DMS153 (cell line): ENCODE measurements at places on chromosomes 5 and 9.

- DNase-seq: no peak
Measured at GRCh38 chr9:98074115-98074990, 17.8 kb downstream of the NANS start.

- DNase-seq: no peak
Measured at GRCh38 chr9:29796291-29796952, 2223.1 kb upstream of the C9orf72 start.

GRCh38 chr9:89564346-89564878 lies 40.4 kb upstream of the GADD45G start:
- DNase-seq: peak; percentile 91

DNA sequence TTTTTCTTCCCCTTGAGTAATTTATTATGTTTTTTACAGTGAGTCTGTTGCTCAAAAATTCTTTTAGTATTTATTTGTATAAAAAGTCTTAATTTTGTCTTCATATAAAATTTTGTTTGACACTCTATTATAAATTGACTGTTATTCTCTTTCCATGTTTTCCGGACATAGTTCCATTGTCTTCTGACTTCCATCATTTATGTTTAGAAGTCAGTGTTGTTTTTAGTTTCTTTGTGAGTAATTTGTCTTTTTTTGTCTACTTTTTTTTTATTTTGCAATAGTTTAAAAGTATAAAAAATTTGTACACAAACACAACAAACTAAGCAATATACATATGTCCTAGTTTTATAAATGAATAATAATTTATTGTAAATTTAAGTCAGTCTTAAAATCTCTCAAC lies 25.7 kb upstream of the SPDL1 start:
- no peak for DNase-seq

- no peak for DNase-seq
Measured at GRCh38 chr9:129934041-129934591, 98.9 kb downstream of the USP20 start.

- DNase-seq: no peak
Measured at GRCh38 chr9:130667120-130667435, 2.7 kb downstream of the PRDM12 start.

DNA sequence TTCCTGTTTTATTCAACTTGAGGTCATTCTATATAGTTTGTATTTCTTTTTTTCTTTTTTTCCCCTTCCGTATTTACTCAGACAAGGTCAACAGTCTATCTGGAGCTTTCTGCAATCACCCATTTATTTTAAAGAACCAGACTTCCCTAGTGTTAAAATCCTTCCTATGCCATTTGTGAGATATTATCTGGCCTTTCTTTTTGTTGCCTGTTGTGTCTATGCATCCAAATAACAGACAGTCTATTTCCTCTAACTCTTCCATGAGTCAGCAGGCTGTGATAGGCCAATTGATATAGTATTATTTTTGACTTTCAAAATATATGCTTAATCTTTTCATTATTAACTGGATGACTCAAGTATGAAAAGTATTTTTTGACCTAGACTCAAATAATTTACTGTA lies 291.2 kb upstream of the PTPRD start:
- peak; percentile 62 for DNase-seq

DNA sequence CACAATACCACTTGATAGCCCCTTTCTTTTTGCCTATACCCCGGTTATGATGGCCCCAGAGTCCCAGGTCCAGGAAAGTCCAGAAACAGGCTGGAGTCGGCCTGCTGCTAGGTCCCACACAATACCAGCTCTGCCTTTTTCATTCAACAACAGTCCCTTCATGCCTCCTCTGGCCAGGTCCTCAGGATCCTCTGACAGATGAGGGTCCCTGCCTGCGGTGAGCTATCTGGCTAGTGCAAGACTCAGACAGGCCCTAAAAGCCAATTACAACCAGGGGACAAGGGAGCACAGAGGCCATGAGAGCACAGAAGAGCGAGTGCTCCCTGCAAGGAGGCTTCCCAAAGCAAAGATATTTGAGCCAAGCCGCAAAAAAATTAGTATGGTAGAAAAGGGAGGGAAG lies 84.8 kb upstream of the ZBTB43 start:
- no peak for DNase-seq

GRCh38 chr5:14164164-14165163 lies 21.3 kb downstream of the TRIO start:
- no peak for DNase-seq

DNA sequence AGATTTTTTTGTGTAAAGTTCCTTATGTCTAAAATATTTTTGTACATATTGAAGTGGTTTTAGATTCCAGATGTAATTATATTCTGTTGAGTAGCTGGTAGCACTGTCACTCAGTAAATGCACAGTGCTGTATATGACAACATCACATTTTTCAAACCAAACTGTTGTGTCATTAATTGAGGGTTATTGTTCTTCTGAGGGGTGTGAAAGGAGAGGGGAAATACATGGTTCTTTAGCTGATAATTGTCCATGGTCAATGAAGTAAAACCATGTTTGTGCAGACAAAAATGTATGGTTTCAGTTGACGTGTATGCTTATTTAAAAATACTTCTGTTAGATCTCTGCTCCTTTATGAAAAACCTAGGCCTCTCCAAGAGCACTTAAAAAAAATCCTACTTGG lies 3.3 kb downstream of the ZNF462 start:
- DNase-seq: no peak

DNA sequence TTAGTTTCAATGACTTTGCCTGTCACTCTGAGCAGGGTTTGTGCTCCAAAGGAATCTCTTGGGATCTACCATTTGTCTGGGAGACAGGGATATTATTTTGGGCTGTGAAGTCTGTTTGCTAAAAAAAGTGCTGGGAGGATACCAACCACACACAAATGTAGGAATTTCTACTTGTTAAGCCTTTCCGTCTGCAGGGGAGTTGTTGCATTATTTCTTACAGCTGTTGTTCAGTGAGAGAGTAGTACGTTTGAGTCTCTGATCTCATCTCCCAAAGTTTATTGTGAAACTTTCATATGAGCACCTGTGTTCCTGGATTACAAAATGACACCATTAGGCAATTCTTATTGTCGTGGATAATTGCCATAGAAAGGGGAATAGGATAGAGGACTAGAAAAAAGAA lies 78.3 kb upstream of the SEMA6A start:
- DNase-seq: no peak

GRCh38 chr5:19564036-19564435 lies 424.0 kb downstream of the CDH18 start:
- peak; percentile 17 for DNase-seq

DNA sequence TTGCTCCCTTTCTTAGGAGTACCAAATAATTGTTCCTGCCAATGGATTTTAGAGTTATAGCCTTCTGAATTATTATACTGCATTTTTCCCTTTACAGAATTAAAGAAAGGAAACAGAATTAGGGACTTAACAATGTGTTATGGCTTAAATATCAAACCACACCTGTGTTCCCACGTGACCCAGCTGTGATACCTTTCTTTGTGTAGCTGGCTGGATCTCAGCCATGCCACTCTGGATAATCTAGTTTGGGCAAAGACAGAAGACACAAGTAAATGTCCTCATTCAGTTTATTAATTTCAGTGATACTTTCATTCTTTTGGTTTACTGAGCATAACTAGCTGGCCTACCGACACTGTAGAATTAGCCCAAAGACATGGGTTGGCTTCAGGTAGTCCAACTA lies 417.2 kb upstream of the ADAMTS16 start:
- no peak for DNase-seq

DNA sequence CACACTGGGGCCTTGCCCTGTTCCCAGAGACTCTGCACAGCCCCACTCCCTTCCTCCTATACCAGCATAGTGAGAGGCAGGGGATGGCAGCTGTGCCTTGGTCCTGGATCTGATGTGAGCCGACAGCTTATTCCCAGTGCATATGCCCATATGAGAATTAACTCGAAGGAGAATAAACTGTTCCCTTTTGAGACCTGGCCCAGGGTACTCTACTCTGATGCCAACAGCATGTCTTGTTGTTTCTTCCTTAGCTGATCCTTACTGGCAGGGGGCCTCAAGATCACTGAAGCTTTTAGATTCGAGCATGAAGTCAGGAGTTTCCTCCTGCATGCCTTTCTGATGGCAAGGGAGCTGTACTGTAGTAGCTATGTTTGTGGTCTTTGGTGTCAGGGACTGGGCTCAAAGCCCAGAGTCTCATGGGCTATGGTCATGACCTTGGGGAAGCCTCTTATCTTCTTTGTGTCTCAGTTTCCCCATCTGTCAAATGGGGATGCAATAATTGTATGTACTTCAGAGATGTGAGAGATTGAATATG lies 57.1 kb downstream of the DOCK2 start:
- no peak for DNase-seq

DNA sequence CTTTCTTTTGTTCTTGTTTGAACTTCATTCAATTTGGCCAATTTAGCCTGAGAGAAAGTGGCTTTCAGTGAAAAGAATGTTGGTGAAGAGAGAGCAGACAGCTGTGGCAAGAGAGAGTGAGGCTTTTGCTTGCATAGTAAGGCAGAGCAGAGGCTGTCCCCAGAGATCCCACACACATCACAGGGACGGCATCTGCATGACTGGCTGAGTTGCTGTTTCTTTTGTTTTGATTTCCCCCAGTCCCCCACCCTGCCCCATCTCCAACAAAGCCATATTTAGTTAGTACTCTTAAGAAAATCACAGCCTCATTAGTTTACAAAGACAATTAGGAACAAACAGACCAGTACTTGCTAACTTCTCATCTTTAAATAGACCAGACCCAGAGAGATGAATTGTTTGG lies 363.9 kb upstream of the SEMA6A start:
- DNase-seq: no peak

DNA sequence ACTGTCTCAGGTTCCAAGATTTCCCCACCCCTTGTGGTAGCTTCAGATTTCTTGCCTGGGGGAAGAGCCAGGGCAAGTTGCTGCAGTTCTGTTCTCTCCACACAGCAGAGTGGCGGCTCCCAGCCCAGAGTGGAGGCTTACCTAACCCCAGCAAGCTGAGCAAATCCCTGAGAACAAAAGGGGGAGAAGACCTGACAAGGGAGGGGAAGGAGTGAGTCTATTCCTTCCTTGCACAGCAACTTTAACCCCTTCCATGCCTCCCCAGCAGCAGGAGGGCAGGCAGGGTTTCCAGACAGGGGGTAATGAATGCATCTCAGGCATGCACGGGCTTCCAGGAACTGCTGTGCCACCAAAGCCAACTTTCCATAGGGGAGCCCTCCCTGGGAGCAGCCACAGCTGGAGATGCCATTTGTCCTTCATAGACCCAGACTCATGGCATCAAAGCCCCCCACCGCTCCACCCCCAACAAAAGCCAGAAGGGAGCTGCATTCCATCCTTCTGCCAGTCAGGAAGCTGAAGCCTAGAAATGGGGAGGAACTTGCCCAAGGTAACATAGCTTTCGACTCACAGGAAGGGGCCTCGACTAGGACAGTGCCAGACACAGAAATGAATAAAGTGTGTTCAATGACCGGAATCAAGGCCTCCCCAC lies 28.8 kb upstream of the FAT2 start:
- no peak for DNase-seq

DNA sequence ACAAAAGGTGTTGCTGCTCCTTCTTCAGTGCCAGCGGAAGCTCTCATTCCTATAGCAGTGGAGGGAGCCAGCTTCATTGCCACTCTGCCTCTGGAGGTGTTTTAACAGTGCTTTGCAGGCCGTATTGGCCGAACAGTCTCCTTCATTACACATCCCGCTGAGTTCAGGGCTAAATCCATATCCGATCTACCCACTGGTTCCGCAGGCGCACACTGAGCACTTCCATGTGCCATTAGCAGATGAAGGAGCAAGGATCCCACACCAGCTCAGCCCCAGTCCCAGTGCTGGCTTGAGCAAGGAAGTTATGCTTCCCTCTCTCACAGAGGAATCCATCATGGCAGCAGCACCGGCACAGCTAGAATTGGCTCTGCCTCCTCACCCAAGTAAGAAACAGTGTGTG lies 121.2 kb upstream of the IRX2 start:
- DNase-seq: no peak

GRCh38 chr9:18056269-18056992 lies 417.5 kb upstream of the ADAMTSL1 start:
- DNase-seq: no peak

- no peak for DNase-seq
Measured at GRCh38 chr5:41465493-41466171, 44.8 kb downstream of the PLCXD3 start.

- no peak for DNase-seq
Measured at GRCh38 chr9:36092509-36093215, 43.9 kb upstream of the GLIPR2 start.

DNA sequence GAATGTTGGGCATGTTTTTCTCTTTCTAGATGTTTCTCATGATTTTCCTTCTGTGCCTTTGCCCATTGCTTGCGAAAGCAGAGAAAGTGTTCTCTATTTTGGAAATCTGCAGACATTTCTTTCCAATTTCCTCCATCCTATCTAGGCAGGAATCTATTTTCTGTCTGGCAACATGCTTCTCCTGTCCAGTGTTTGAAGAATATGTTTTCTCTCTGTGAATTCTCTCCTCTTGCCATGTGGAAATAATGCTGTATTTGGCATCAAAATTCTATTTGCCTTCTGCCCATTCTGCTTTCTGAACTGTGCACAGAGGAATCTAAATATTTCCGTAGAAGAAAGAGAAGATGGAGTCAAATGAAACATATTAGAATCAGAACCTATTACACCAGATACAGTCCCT lies 833.3 kb downstream of the CDH9 start:
- no peak for DNase-seq

GRCh38 chr5:157543825-157544622 lies 31.6 kb downstream of the ADAM19 start:
- DNase-seq: no peak

- DNase-seq: no peak
Measured at GRCh38 chr5:172544371-172545095, 90.2 kb upstream of the SH3PXD2B start.

GRCh38 chr5:176629317-176629852 lies 949 bp downstream of the SNCB start:
- no peak for DNase-seq

DNA sequence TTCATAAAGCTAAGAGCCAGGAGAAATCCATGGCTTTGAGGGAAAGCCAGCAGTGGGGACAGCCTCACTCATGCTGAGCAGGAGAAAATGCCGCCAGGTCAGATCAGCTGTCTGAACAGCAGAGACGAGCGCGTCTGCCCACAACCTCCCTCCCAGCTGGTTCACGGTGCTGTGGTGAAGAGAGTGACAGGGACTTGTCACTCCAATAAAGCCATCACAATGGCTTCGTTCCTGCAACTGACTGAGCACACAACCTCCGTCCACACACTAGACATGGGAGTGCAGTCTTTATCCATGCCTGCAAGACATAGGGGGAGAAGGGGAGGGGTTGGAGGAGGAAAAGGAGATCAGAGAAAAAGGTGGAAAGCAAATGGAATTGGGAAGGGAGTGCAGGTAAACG lies 206.9 kb downstream of the GABBR2 start:
- DNase-seq: no peak
